Lung (tissue), 17 donors: ENCODE measurements at places on chromosomes 4 and X. TPM values are rescaled to one million over a fixed set of nuclear protein-coding genes. Genes with fewer than 3 reads are reported as not detected.

- DNase-seq, result no peak
- peaks cover 12% of the 10 kb centered on the region for H3K36me3 ChIP-seq
- H3K27ac ChIP-seq, result no peak overlapping the region
- peaks cover 3% of the 10 kb centered on the region for H3K4me1 ChIP-seq
- H3K27me3 ChIP-seq, result no peaks in the 10 kb centered on the region
Observed at GRCh38 chr4:7854697-7855370, 84.8 kb downstream of the AFAP1 start.

DNA sequence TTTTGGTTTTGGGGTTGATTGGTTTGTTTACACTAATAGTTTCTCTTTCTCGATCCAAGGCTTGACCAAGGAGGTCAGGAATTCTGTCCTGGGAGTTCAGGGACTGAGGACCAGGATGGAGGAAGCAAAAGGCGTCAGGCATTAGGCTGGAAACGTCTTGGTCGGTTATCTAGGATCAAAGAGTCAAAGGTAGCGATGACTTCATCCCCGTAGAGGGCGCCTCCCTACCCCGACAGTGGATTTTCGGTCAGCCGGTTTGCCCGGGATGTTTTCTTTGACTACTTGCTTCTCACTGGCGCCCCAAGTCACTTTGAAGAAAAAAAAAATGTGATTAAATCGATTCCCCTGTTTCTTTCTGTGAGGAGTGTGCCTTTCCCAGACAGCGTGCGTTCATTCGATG lies 980 bp upstream of the FHDC1 start:
- H3K27ac ChIP-seq, result no peak overlapping the region
- no peak overlapping the region for H3K4me3 ChIP-seq
- peaks cover 3% of the 10 kb centered on the region for H3K27me3 ChIP-seq
- H3K4me1 ChIP-seq, result peaks cover 15% of the 10 kb centered on the region
- DNase-seq, result peak; percentile 47

DNA sequence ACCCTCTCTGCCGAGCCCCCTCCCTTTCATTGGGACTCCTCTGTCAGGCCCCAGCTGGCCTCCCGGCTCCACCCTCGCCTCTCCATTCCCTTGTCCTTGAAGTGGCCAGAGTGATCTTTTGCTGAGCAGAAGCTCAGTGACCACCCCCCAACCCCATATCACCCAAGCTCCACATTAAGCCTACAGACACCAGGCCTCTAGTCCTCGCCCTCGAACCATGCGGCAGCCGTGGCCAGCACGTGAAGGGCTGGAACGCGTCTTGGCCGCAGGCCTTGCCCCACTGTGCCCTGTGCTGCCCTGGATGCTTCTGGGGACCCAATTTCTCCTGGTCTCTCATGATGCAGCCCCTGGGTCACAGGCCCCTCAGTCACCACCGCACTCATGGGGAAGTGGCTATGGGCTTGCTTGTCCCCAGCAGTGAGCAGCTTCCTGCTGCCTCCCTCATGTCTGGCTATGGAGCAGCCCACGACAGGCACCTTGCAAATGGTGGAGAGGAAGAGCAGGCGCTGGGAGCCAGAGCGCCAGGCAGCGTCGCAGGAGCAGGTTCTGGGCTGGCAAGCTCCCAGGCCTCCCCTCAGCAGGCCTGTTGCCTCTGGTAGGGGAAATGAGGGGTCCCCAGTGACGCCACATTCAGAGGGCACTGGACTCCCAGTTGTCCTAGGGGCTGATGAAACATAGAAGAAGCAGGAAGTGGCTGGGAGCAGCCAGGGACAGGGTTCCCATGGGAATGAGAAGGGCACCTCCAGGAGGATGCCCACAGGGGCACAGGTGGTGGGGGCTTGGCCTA lies 757 bp upstream of the SRPK3 start:
- H3K4me3 ChIP-seq, result no peak overlapping the region
- no peaks in the 10 kb centered on the region for H3K27me3 ChIP-seq
- no peak overlapping the region for H3K27ac ChIP-seq
- no peaks in the 10 kb centered on the region for H3K4me1 ChIP-seq

GRCh38 chrX:107714206-107714891 lies 61.2 kb downstream of the TSC22D3 start:
- no peaks in the 10 kb centered on the region for H3K36me3 ChIP-seq
- DNase-seq, result no peak
- H3K4me1 ChIP-seq, result peaks cover 47% of the 10 kb centered on the region
- peaks cover 3% of the 10 kb centered on the region for H3K27me3 ChIP-seq
- peak overlapping the region; percentile 37 for H3K4me3 ChIP-seq

- no peak overlapping the region for H3K4me3 ChIP-seq
- no peaks in the 10 kb centered on the region for H3K4me1 ChIP-seq
- H3K27ac ChIP-seq, result no peak overlapping the region
- H3K36me3 ChIP-seq, result no peaks in the 10 kb centered on the region
- DNase-seq, result no peak
Observed at GRCh38 chr4:159435561-159436023, 332.7 kb downstream of the RAPGEF2 start.

DNA sequence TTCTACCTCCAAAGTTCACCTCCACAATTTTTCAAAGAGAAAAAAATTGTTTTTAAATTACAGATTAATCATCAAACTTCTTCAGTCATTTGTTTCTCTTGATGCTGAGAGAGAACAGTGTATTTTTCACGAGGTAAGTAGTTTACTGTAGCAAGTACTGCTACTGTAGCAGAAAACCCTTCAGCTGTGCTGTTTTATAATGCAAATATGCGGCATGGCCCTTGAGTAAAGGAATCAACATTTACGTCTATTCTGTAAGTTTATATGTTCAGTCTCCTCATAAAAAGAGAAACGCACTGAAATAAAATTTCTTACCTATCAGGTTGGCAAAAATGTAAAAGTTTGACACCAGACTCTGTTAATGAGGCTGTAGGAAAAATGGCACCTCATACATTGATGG lies 399.0 kb downstream of the NKX6-1 start:
- no peaks in the 10 kb centered on the region for H3K4me1 ChIP-seq
- H3K36me3 ChIP-seq, result no peaks in the 10 kb centered on the region
- H3K4me3 ChIP-seq, result no peak overlapping the region
- no peak overlapping the region for H3K27ac ChIP-seq

The TTC29 gene
- total RNA-seq, result 11.1 TPM
